Bronchial epithelial cell (primary cell): ENCODE measurements at places on chromosomes 6 and 20. TPM values are rescaled to one million over a fixed set of nuclear protein-coding genes. Genes with fewer than 3 reads are reported as not detected.

The KIF25 gene
- not detected in 2 replicates for total RNA-seq

The PRL gene
- total RNA-seq = not detected in 2 replicates

The MYLK2 gene
- total RNA-seq = not detected in 2 replicates

The EPHA7 gene
- under 0.01 TPM in 1 of 2 replicates, not detected in the other for total RNA-seq

The ELMO2 gene
- 15.5 and 21.1 TPM in 2 replicates for total RNA-seq

GRCh38 chr20:3414122-3414521 is 6.7 kb upstream of the DNAAF9 start:
- no peak for DNase-seq

DNA sequence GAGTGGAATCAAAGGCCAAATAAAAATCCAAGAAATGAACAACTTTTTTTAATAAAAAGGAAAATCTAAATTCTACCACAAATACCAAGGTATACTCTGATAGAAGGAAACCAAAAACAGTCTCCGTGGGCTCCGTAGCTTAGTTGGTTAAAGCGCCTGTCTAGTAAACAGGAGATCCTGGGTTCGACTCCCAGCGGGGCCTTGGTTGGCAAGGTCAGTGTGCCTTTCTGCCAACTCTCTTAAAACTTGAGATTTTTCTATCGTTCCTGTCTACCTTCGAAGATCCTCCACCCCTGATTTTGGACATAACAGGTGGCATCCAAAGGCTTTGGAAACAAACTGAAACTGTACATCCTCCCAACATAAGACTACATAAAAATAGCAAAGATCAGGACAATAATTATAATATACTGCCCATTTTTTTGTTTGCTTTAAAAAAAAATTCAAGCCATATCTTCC is 197.9 kb downstream of the TRIM27 start:
- peak; percentile 40 for DNase-seq

GRCh38 chr20:931401-931800 is 15.3 kb upstream of the ANGPT4 start:
- DNase-seq = no peak

DNA sequence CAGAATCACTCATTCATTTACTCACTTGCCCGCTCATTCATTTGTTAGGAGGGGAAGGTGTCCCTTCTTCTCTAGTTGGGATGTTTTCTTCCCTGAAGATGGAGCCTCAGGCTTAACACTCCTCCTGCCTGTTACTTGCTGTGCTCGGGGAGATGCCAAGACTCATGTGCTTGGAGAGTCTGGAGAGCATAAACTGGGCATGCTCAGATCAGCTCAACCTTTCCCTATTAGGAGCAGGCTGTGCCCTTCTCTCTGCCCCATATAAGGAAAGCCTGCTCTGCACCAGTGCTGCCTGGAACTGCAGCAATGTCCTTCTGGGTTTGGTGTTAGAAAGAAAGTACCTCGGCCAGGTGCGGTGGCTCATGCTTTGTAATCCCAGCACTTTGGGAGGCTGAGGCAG is 18.0 kb upstream of the UBE2V1 start:
- DNase-seq = no peak

- no peak for DNase-seq
Measured at GRCh38 chr20:2756056-2756611, 44.3 kb downstream of the CPXM1 start.

DNA sequence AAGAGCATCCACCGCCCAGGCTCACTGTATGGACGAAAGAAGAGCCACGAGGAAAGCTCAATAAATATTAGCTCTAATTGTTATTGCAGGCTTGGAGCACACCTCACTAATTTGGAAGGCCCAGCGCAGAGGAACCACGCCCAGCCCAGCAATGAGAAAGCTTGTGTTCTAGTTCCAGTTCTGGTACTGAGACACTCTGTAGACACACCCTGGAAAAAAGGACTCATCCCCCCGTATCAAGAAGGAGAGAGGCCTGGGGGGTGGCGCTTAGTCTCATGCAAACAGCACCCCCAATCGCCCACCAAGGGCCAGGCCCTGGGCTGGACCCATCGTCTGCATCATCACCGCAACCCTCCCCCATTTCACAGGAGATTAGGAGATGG is 156.9 kb downstream of the BMP7 start:
- DNase-seq = no peak

DNA sequence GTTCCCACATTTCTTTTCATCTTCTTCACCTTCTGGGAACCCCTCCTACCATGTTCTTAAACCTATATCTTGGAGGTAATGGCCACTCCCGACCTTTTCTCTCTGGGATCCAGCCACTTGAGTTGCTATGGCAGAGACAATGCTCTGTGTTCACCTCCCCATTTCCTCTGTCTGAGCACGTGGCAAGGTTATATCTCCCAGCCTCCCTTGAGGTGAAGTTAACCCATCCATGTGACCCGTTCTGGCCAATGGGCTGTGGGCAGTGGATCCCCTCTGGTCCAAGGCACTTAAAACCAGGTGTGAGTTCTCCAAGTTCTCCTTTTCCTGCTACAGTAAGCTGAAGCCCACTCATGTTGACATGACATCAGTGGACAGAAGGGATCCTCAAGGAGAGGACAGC is 261.4 kb downstream of the LRFN2 start:
- DNase-seq = no peak

GRCh38 chr6:134474955-134475354 is 157.0 kb upstream of the SGK1 start:
- DNase-seq = no peak

DNA sequence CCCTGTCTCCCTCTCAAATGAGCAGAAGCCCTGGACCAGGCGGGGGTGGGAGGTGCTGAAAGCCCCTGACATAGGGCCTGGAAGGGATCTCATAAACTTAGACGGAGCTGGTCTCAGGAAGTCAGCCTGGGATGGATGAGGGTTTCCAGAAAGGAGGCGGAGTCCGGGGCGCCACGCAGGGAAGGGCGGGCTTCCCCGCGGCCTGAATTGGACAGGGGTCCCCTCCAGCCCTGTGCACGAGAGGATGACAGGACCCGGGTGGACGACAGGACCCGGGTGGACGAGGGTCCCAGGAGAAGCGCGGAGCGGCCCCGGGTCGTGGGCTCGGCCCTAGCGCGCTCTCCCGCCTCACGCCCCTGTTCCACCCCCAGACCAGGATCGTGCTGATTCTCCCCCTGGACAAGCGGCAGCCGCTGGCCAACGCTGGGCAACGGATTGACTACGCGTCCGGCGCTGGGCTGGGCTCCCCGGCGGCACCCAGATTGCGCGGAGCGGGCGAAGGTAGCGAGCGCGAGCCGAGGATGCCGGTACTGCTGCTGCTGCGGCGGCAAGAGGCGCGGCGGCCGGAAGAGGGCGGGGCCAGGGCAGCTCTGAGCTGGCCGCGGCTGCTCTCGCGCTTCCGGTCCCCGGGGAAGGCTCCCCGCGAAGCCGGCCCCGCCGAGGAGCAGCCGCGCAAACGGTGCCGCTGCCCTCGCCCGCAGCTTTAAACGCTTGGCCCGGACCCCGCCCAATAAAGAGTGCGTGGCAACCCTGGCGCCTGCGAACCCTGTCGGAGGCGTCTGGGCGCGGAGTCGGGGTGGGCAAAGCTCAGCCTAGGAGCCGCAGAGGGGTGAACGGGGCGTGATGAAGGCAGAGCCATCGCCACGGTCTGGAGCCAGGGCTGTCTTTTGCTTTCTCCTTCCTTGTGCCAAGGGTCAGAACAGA is 1.3 kb downstream of the C20orf144 start:
- peak; percentile 49 for DNase-seq

- peak; percentile 5 for DNase-seq
Measured at GRCh38 chr6:130148181-130148580, 74.6 kb downstream of the SAMD3 start.

- DNase-seq = no peak
Measured at GRCh38 chr6:16355699-16356446, 117.5 kb downstream of the GMPR start.

GRCh38 chr6:126661646-126662045 is 321.7 kb downstream of the CENPW start:
- DNase-seq = peak; percentile 52

DNA sequence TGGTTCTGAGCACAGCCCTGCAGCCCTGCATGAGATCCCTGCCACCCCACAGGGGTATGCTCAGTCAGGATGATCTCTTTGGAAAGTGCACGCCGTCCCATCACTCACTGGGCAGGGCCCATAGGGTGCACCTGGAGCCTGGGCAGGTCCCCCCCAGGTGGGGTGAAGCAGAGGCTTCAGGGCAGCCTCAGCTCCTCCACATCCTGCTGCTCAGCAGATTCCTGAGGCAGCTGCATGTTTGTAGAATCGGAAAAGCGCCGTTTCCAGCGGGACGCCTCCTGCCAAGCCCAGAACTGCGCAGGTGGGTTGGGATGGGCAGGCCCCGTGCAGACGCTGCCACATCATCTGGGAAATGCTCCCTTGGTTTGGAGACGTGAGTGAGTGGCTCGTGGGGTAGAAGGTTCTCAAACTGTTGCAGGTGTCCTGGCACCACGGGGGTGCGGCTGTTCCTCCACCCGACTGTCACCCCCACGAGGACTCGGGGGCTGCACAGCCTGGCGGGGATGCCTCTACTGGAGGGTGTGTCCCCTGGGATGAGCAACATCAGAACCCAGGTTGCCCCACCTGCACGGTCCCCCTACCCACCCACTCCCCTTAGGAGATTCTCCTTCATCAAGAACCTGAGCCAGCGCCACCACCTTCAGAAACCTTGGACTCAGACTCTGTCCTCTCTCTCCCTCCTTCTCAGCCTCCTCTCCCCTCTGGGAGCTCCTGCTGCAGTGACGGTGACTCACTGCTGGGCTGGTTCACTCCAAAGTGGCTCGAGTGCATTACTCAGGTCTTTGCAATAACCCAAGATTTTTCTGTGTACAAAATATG is 334.1 kb downstream of the TAF4 start:
- peak; percentile 14 for DNase-seq

GRCh38 chr6:119173249-119174084 is 95.0 kb upstream of the FAM184A start:
- no peak for DNase-seq

DNA sequence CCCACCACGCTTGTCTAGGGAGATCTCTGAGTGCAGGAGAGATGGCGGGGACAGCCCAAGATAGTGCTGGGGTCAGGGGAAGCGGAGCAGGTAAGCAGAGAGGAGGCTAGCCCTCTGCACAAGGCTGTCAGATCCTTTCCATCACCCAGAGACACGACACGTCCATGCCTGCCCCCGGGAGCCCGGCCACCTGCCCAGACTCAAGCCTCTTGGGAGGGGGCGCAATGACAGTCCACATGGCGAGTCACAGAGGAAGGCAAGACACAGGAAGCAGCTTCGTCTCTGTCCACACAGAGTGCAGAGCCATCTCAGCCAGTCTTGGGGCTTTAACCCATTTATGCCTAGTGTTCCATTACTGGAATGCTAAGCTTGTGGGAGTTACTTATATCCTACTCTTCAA is 78.4 kb downstream of the PREX1 start:
- DNase-seq = no peak

- no peak for DNase-seq
Measured at GRCh38 chr6:158011478-158011920, 29.8 kb downstream of the SYNJ2 start.

DNA sequence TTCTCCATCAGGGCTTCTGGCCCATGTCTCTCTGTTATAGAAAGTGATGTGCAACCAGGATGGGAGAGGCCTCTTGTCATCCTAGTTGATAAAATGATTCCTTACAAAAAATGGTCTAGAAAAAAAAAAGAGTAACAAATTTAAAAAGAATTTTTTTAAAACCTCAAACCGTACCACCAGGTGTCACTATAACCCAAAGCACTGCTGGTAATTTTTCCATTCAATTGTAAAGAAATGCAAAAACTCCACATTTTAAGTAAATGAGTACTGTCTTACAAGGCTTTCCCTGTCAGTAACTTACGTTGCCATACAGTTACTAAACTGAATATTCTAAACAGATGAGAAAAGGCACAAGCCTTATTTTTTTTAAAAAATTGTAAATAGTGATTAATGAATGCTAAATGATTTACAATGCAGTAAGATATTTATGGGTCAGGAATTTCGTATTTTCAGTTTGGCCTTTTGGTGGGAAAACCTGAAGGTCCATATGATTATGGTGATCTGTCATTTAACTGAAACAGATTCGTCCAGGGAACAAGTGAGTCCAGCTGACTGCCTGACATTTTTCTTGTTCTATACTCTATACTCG is 95.4 kb downstream of the OGFRL1 start:
- DNase-seq = peak; percentile 57

- peak; percentile 61 for DNase-seq
Measured at GRCh38 chr20:52083627-52084232, 107.8 kb downstream of the ZFP64 start.

DNA sequence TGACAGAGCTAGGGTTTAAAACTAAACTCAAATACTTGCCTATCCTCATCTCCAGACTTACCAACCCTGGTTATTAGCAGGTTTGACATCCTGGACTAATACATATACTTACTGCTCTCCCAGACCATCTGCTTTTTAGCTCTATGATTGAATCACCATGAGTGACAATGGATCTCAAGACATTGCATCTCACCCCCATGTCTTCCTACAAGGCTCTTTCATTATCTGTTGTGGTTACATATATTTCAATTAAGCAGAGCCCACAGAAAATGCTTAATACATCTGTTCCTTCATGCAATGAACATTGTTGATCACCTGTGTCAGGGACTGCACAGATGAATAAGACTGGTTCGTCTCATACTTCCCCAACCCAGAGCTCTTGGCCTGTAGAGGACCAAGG is 19.4 kb downstream of the SAMD3 start:
- DNase-seq = no peak

DNA sequence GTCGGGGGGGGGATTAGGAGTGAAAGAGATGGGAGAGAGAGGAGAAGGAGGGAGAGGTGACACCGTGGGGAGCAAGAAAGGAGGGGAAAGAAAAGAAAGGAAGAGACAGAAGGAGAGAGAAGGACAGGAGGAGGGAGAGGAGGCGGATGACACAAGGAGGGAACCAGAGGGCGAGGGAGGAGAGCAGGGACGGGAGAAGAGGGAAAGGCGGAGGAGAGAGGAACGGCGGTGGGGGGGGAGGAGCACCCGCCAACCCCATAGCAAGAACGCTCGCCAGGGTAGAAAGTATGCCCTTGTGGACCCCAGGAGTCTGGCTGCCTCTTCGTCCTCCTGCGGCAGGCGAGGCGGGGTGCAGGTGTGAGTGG is 4.5 kb upstream of the INSM1 start:
- no peak for DNase-seq

GRCh38 chr6:14313248-14313647 is 195.7 kb downstream of the CD83 start:
- peak; percentile 13 for DNase-seq

GRCh38 chr20:17520583-17520982 is 10.6 kb downstream of the BFSP1 start:
- DNase-seq = no peak
